ENCODE measurements at places on chromosomes 11 and 22. TPM values are rescaled to one million over a fixed set of nuclear protein-coding genes. Genes with fewer than 3 reads are reported as not detected.

HTR3A gene
- total RNA-seq, result not detected

EP300 gene
- total RNA-seq, result 56.4 TPM

SBF2 gene
- total RNA-seq, result 83.7 TPM

PGM2L1 gene
- total RNA-seq, result 10.3 TPM

P4HA3 gene
- 5.6 TPM for total RNA-seq

APOA5 gene
- total RNA-seq, result not detected

OR5T1 gene
- total RNA-seq, result not detected

FXYD6 gene
- total RNA-seq, result 3.9 TPM

DDTL gene
- not detected for total RNA-seq

KCTD14 gene
- total RNA-seq, result 3.7 TPM

SYT9 gene
- not detected for total RNA-seq

CFAP300 gene
- 11.0 TPM for total RNA-seq

PLAAT5 gene
- 0.39 TPM for total RNA-seq

UPK3A gene
- not detected for total RNA-seq

OR52A1 gene
- not detected for total RNA-seq

ZNF215 gene
- 3.9 TPM for total RNA-seq

ACRV1 gene
- 0.11 TPM for total RNA-seq

MMP11 gene
- total RNA-seq, result 3.9 TPM

NPAS4 gene
- total RNA-seq, result not detected

GAS2L1 gene
- total RNA-seq, result 9.2 TPM

SCGB1A1 gene
- not detected for total RNA-seq

BTBD18 gene
- total RNA-seq, result not detected

MAPK8IP1 gene
- 8.3 TPM for total RNA-seq

TSPAN32 gene
- 1.4 TPM for total RNA-seq

PHLDB1 gene
- total RNA-seq, result 113 TPM

OR5B21 gene
- 0.22 TPM for total RNA-seq

OR51B5 gene
- 0.11 TPM for total RNA-seq

MPPED2 gene
- 3.4 TPM for total RNA-seq

OR51E2 gene
- not detected for total RNA-seq

BBOX1 gene
- total RNA-seq, result 0.11 TPM

UBE2L6 gene
- total RNA-seq, result 49.5 TPM

SMARCB1 gene
- total RNA-seq, result 44.3 TPM

SLC7A4 gene
- total RNA-seq, result not detected

OR8D4 gene
- total RNA-seq, result 0.32 TPM

CTSD gene
- total RNA-seq, result 222 TPM

OR56A1 gene
- total RNA-seq, result not detected

CAPN5 gene
- total RNA-seq, result 8.6 TPM

TMPRSS13 gene
- not detected for total RNA-seq

WNT7B gene
- total RNA-seq, result not detected

C11orf42 gene
- total RNA-seq, result not detected

APOBEC3B gene
- total RNA-seq, result 5.1 TPM

CERK gene
- 34.9 TPM for total RNA-seq

OR2AT4 gene
- total RNA-seq, result not detected

SERHL2 gene
- 7.1 TPM for total RNA-seq

NXPE1 gene
- total RNA-seq, result 0.11 TPM

BIK gene
- total RNA-seq, result not detected

OR5P2 gene
- not detected for total RNA-seq

C11orf86 gene
- total RNA-seq, result not detected

NFAM1 gene
- under 0.01 TPM for total RNA-seq

VPREB1 gene
- total RNA-seq, result not detected

HIC2 gene
- total RNA-seq, result 1.2 TPM

Measured in articular chondrocyte of knee joint (primary cell).